ENCODE measurements at places on chromosomes 5 and 9.

GRCh38 chr9:79776581-79776980 is 204.8 kb downstream of the TLE4 start:
- DNase-seq: no peak

DNA sequence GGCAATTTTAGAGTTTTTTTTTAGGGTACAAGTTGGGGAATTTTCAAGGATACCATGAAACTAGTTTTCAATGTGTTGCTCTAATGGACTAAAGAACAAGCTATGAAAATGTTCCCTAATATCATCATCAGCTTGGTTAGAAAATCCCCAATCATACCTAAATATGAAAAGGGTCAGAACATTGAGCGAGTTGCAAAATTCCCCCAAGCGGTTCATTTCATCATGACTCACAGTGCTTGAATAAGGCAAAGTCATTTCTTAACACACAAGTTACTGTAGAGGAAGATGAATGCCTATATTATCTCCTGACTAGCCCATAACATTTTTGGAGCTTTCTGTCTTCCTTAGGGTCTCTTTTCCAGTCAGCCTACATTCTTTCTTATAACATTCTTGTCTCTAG is 62.7 kb downstream of the ST8SIA4 start:
- DNase-seq: no peak

DNA sequence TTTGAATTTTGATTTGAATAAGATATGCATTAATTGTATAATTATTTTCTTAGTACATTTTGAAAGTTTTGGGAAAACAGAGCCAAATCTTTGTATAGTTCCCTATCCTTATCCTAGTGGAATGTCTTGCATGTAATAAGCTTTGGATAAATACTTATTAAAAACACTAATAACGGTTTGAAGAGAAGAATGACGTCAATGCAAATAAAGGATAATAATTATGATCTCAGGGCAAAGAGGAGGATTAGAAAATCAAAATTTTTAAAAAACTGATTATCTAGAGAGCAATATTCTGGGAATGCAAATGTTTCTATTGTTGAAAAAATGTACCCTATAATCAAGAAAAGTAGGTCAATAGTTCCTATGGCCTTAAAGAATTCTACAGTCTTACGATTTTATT is 22.1 kb downstream of the TYRP1 start:
- no peak for DNase-seq

DNA sequence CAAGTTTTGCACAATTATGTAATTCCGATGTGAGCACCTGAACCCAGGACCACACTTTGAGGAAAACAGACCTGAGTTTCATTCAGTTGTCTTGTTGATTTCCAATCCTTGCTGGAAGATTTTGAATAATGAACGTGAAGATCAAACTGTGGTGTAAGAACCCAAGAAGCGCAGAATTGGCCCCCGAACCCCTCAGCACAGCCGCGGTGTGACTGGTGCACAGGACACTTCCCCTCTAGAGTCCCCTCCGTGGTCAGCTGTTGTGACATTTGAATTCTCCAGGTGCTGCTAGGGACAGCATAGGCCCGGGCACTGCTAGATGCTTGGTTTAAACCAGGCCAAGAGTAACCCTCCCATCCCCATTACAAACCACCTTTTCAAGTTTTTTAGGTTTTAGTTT is 1.7 kb downstream of the BRD3OS start:
- no peak for DNase-seq

- no peak for DNase-seq
Measured at GRCh38 chr9:136228107-136228875, 17.3 kb downstream of the QSOX2 start.

GRCh38 chr9:33082538-33083326 is 6.3 kb upstream of the SMU1 start:
- no peak for DNase-seq

DNA sequence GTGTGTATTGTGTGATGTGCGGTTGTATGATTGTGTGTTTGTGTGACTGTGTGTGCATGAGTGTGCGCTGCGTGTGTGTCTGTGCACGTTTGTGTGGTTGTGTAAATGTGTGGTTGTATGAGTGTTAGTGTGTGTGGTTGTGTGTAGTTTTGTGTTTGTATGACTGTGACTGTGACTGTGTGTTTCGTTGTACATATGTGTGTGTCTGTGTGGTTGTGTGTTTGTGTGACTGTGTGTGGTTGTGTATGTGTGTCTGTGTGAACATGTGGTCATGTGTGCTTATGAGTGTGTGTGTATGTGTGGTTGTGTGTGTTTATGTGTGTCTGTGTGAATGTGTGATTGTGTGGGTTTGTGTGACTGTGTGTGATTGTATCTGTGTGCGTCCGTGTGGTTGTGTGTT is 197.8 kb downstream of the TTLL11 start:
- DNase-seq: no peak

GRCh38 chr5:423233-423565 is 19.8 kb upstream of the EXOC3 start:
- no peak for DNase-seq

DNA sequence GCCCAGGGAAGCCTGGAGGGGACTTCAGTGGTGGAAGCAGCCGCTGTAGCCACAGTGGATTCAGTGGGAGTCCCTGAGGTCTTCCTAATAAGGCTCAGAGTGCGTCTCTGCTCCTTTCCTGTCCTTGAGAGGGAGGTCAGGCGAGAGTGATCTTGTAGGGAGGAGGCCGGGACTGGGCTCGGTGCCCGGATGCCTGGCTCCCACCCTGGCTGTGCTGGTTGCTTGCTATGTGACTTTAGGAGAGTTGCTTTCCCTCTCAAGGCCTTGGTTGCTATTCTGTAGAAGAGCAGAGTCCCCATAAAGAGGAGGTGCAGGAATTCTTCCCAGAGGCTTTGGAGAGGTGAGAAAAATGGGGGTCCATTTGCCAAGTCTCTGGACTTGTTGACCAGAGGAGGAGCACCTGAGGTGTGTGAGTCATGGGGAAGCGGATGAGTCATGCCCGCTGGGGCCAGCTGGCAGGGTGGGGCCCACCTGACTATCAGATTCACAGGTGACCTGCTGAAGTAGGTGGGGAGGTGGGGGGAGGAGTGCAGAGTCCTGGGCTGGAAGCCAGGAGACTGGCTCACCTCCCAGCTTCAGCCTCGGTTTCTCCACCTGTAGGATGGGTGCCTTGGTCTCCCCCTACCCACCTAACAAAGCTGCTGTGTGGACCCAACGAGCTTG is 13.8 kb downstream of the GSN start:
- no peak for DNase-seq

DNA sequence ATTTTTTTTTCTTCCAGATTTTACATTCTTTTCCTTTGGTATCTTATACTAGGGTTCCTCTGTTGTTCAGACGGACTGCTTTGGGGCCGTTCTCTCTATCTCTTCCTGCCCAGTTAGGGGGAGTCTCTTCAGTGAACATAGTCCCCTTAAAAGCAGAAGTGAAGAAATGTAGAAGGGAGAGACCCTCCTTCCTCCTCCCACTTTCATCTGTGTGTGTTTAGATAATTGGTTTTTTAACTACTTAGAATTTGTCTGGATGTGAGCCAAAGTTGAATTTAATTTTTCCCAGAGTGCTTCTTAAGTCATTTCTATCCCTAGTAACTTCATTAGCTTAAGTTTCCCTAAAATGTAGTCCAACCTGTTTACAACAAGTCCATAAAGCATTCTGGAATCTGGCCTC is 167.5 kb downstream of the HACD4 start:
- no peak for DNase-seq

- no peak for DNase-seq
Measured at GRCh38 chr5:167713896-167714295, 577.5 kb upstream of the WWC1 start.

- no peak for DNase-seq
Measured at GRCh38 chr5:80623999-80624398, 30.5 kb upstream of the MSH3 start.

DNA sequence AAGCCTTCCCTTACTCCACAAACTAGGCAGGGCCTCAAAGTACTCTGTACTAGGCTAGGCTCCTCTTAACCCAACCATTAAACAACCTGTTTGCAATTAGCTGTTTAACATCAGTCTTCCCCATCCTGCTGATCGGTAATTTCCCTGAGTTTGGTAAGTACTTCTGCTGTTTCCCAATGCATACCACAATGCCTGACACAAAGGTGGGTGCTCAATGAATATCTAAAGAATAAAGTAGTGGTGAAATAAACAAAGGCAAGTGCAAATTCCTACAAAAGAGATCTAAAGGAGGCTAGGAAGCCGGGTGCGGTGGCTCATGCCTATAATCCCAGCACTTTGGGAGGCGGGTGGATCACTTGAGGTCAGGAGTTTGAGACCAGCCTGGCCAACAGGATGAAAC is 25.0 kb downstream of the FBXW2 start:
- DNase-seq: no peak

- DNase-seq: no peak
Measured at GRCh38 chr5:96901384-96901783, 25.1 kb downstream of the ERAP2 start.

- DNase-seq: no peak
Measured at GRCh38 chr5:86526811-86527348, 90.9 kb upstream of the COX7C start.

GRCh38 chr9:35845824-35846771 is 17.1 kb downstream of the TMEM8B start:
- DNase-seq: no peak

DNA sequence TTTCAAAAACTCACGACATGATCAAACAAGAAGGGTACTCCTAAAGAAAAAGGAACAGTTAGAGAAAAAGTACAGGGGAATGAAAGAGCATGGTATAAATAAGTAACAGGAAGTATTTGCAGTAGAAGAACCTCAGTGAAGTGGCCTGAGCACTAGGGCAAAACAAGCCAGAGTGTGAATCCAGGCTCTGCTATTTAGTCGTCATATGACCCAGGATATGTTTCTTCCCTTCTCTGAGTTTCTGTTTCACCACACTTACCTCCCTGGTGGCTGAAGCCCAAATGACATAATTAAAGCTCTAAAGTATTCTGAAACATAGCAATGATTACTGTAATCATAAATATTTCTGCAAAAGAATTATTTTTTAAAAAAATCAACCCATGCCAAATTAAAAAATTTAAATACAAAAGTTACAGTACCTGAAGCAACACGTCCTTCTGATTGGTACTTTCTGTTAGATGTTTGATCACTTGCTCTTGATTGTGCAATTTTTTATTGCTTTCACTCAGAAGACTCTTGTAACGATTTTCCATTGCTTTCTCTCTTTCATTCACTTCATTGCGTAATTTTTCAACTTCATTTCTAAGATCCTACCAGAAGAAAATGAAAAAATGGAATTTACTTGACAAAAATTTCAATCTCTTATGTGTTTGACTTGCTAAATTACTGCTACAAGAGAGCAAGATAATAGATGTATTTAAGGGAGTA is 88.9 kb downstream of the CDK5RAP2 start:
- no peak for DNase-seq

- DNase-seq: no peak
Measured at GRCh38 chr9:78874061-78874460, 577.1 kb downstream of the PSAT1 start.

GRCh38 chr9:96495341-96495740 is 45.4 kb downstream of the HABP4 start:
- no peak for DNase-seq

DNA sequence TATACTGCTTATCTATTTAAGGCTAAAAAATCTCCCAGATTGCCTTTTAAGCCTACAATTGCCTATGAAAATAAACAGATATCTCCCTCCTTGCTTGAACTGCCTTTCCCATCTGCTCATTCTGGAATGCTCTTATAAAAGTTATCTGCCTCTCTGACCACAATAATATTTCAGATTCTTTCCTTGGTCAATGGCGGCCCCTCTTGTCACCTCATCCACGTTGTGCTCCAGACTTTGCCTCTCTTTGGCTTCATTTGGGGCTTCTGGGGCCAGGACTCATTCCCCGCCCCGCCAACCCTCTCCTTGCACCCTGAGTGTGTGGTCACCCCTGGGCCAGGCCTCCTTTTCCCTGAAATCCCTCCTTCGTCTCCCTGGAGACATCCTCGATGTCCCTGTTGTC is 110.0 kb upstream of the RPS23 start:
- DNase-seq: no peak

- DNase-seq: no peak
Measured at GRCh38 chr5:55454282-55454681, 80.5 kb downstream of the PLPP1 start.

DNA sequence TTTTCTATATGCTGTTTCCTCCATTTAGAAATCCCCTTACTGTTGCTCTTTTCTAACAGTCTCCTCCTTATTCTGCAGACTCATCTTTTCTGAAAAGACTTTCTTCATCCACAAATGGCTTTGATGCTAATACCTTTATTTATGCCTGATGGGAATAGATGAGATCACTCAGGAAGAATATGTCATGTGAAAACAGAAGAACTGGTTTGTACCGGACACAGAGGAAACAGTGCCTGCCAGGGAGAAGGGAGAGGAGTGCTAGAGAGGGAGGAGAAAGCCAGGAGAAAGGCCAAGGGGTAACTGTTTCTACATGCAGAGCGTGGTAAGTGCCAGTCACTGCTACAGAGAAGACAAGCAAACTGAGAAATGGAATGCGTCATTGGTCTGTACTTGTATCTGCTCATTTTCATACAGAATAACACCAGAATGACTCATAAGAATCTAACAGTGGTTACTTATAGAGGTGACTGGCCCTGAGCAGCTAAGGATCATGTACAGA is 45.9 kb upstream of the PJA2 start:
- no peak for DNase-seq

GRCh38 chr9:105064248-105065097 is 136.5 kb upstream of the ABCA1 start:
- DNase-seq: no peak

GRCh38 chr9:99962680-99963261 is 56.3 kb downstream of the STX17 start:
- no peak for DNase-seq

- peak; percentile 59 for DNase-seq
Measured at GRCh38 chr9:131478421-131478868, 24.3 kb upstream of the POMT1 start.

Measured in stimulated activated CD4-positive, alpha-beta T cell treated with anti-CD3 and anti-CD28 coated beads, Interleukin-12 subunit alpha, Interleukin-12 subunit beta, amount 100 ng/mL, for 4 hours (primary cell).